Thymus (tissue), 14 donors: ENCODE measurements at places on chromosomes 3 and 15.

GRCh38 chr3:197218210-197218609, 80.2 kb downstream of the DLG1 start:
- H3K27ac ChIP-seq = no peak overlapping the region
- no peaks in the 10 kb centered on the region for H3K36me3 ChIP-seq
- DNase-seq = no peak
- H3K27me3 ChIP-seq = no peaks in the 10 kb centered on the region
- no peaks in the 10 kb centered on the region for H3K4me1 ChIP-seq

- H3K4me1 ChIP-seq = no peaks in the 10 kb centered on the region
- no peaks in the 10 kb centered on the region for H3K27me3 ChIP-seq
- no peak overlapping the region for H3K27ac ChIP-seq
These were observed 59.5 kb downstream of the SLC25A26 start for GRCh38 chr3:66280304-66280703.

DNA sequence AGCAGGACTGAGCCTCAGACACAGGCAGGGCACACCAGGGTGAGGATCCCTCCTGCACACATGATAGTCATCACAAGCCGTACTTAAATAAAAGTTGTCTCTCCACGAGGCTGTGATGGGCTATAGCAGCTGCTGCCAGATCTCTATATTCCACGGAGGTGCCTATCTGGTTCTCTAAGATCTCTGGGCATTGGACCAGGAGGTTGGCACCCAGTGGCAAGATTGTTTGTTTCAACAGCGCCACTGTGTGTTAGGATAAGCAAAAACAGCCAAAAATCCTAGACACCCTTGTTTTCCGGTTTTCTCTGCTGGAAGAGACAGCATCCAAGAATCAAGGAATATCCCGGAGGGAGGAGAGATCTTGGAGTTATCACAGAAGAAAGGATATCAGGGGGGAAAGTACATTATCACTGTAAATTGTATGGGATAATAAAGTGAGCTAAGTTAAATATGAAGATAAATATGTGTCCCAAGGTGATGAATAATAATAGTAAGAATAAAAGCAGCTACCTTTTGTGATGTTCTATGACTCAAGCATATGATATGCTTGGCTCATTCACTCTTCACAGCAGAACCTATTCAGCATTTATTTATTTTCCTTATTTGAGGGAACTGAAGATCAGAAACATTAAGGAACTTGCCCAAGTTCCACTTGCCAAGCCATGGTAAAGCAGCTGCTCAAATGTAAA, 90.6 kb upstream of the AKAP13 start:
- H3K4me3 ChIP-seq = no peak overlapping the region
- H3K27me3 ChIP-seq = no peaks in the 10 kb centered on the region
- DNase-seq = no peak
- H3K36me3 ChIP-seq = no peaks in the 10 kb centered on the region

DNA sequence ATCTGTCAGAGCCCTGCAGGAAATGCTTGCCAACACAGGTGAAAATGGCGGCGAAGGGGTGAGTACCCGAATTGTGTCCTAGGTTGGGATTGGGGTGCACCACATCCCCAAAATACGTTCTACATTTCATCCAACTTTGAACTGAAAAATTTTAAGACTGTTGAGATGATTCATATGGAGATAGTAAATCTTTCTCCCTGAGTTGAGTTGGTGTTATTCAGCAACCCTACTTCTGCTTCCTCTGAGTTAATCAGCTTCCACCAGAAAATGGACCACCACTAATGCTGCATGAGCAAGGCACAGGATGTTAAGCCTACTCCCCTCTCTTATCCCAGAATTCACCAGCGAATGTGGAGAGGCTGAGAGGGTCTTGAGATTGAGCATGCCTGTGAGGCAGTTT, 192.9 kb downstream of the RYR3 start:
- H3K27me3 ChIP-seq = no peaks in the 10 kb centered on the region
- DNase-seq = no peak
- no peaks in the 10 kb centered on the region for H3K36me3 ChIP-seq
- H3K4me3 ChIP-seq = no peak overlapping the region
- no peaks in the 10 kb centered on the region for H3K4me1 ChIP-seq
- H3K27ac ChIP-seq = no peak overlapping the region

- peaks cover 2% of the 10 kb centered on the region for H3K4me1 ChIP-seq
- no peaks in the 10 kb centered on the region for H3K36me3 ChIP-seq
- DNase-seq = no peak
- H3K27me3 ChIP-seq = peaks cover 6% of the 10 kb centered on the region
- no peak overlapping the region for H3K4me3 ChIP-seq
These were observed 5.5 kb downstream of the MYO5A start for GRCh38 chr15:52523192-52523591.

GRCh38 chr15:36774765-36775164, 195.3 kb downstream of the CDIN1 start:
- H3K4me1 ChIP-seq = no peaks in the 10 kb centered on the region
- no peak overlapping the region for H3K27ac ChIP-seq
- no peak for DNase-seq
- H3K36me3 ChIP-seq = no peaks in the 10 kb centered on the region
- H3K4me3 ChIP-seq = no peak overlapping the region

DNA sequence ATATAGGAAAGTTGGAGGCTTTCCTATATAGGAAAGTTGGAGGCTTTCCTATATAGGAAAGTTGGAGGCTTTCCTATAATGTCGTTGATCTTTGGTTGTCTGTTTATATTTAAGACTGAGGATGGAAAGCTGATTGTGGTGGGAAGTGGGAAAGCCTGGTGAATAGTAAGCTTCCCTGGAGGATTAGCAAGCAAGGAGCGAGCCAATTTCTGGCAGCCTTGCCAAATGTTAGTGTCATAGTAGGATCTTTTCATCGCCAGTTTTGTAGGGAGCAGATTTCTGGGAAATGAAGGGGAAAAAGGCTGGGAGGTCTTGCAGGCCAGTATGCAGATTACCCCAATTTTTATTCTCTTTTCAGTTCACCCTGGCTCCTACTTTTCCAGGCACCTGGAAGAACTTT, 39.9 kb upstream of the CCNL1 start:
- H3K27me3 ChIP-seq = no peaks in the 10 kb centered on the region
- H3K27ac ChIP-seq = no peak overlapping the region
- DNase-seq = no peak
- no peaks in the 10 kb centered on the region for H3K4me1 ChIP-seq

GRCh38 chr15:33639456-33639855, 328.7 kb downstream of the RYR3 start:
- no peaks in the 10 kb centered on the region for H3K36me3 ChIP-seq
- H3K4me3 ChIP-seq = no peak overlapping the region
- no peaks in the 10 kb centered on the region for H3K27me3 ChIP-seq
- no peak for DNase-seq
- no peaks in the 10 kb centered on the region for H3K4me1 ChIP-seq

- no peaks in the 10 kb centered on the region for H3K27me3 ChIP-seq
- peak; percentile 63 for DNase-seq
- H3K4me3 ChIP-seq = peak overlapping the region; percentile 99
- H3K4me1 ChIP-seq = peaks cover 63% of the 10 kb centered on the region
These were observed 1.1 kb upstream of the CSK start for GRCh38 chr15:74780523-74781430.

DNA sequence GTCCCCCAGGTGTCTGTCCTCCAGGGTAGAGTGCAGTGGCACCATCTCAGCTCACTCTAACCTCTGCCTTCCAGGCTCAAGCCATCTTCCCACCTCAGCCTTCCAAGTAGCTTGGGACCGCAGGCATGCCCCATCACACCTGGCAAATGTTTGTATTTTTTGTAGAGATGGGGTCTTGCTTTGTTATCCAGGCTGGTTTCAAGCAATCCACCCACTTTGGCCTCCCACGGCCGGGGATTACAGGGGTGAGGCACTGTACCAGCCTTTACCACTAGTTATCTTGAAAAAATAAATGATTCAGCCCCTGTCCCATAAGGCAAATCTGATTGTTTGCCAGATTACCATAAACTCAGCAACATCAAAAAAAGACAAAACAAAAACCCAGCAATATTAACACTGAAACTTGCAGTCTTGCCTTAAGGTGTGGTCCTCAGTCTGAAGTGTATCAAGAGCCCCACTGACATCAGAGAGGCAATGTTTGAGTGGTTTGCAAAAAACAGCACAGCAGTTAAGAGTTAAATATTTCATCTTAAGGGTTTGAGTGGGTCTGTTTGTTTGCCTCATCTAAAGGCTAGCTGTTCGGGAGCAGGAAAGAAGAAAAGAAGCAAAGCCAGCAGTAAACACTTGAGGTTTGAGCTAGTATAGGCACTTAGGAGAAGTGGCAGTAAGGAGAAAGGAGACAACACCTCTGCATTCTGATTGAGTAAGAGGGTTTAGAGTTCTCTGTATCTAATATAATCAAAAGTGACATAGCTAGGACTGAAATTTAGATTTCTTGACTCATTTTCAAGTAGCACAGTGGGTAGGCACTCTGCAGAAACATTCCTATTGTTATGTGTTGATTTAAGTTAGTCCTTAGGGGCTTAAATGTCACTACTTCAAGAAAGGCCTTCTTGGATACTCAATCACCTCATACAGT, 26.3 kb upstream of the EDEM1 start:
- no peak for DNase-seq
- H3K27ac ChIP-seq = peak overlapping the region; percentile 80
- no peaks in the 10 kb centered on the region for H3K27me3 ChIP-seq

DNA sequence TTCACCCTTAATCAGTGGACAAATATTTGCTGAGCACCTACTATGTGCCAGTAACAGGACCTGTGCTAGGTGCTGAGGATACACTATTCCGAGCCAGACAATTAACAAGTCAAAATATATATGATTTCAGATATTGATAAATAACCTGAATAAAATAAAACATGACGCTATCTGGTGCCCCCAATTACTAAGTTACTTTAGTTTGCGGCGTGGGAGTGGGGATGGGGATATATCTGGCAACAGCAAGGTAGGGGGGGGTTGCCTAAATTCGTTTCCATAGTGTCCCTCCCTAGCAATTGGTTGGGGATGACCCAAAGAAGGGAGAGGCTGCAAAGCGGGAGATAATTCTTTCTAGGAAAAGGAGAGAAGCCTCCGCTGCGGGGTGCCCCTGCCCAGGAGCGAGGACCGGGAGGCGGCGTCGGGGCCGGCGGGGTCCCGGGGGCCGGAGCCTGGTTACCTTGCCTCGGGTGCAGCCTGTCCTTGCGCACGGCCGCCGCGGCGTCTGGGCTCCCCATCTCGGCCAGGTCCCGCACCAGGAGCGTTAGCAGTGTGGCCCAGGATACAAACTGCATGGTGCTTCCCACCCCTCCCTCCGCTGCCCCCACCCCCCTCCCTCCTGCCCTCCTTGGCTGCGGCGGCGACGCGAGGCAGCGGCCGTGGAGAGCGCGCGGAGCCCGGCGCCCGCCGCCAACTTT, 567 bp downstream of the ADAMTS9 start:
- H3K27ac ChIP-seq = peak overlapping the region; percentile 43
- peak overlapping the region; percentile 34 for H3K4me3 ChIP-seq
- no peaks in the 10 kb centered on the region for H3K36me3 ChIP-seq
- peaks cover 64% of the 10 kb centered on the region for H3K27me3 ChIP-seq
- H3K4me1 ChIP-seq = no peaks in the 10 kb centered on the region

DNA sequence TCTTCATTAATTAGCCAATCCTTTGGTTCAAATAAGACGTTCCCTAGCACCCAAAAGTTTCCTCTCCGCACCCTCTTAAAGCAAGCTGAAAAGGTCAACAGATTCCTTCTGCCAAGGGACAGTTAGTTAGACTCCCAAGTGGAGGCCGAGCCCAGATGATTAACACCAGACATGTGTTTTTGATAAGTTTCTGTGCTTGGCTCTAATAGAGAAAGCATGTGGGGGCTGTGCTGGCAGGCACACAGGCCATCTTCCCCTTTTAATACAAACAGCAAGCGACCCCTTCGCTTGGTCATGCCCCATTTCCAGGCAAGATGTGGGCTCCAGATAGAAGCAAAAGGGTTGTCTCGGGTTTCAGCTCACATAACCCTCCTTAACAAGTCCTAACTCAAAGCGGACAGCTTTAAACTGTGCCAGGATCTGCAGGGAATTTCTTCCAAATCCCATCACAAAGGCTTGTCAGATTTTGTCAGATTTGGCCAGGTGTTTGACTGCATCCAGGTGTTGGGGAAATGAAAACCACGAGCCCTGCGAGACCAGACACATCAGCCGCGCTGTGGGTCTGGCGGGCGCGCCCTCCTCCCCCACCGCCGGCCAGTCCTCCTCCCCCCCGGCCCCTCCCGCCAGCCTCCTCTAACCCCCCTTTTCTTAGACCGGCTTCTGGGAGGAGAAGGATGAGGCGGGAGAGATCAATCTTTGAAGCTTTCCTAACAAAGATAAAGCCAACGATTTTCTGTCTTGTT, 3.3 kb downstream of the HES1 start:
- no peak for DNase-seq
- peaks cover 30% of the 10 kb centered on the region for H3K4me1 ChIP-seq
- no peak overlapping the region for H3K27ac ChIP-seq
- H3K27me3 ChIP-seq = peaks cover 58% of the 10 kb centered on the region

- no peak overlapping the region for H3K27ac ChIP-seq
- H3K27me3 ChIP-seq = no peaks in the 10 kb centered on the region
- no peak for DNase-seq
- peaks cover 32% of the 10 kb centered on the region for H3K4me1 ChIP-seq
These were observed 4.8 kb upstream of the ARHGAP31 start for GRCh38 chr3:119289404-119289770.

GRCh38 chr3:82773207-82773606, 1011.8 kb upstream of the GBE1 start:
- no peaks in the 10 kb centered on the region for H3K36me3 ChIP-seq
- no peak overlapping the region for H3K27ac ChIP-seq
- no peak for DNase-seq
- H3K27me3 ChIP-seq = no peaks in the 10 kb centered on the region

DNA sequence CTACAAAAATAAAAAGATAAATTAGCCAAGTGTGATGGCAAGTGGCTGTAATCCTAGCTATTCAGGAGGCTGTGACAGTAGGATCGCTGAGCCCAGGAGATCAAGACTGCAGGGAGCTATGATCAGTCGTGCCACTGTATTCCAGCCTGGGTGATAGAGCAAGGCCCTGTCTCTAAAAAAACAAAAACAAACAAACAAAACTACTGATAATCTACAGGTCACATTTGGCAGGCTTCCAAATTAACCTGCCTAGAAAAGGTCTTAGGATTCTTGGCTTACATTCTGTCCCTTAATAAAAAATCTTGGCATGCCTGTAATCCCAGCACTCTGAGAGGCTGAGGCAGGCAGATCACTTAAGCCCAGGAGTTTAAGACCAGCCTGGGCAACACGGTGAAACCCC, 33.4 kb upstream of the SETD2 start:
- no peak overlapping the region for H3K27ac ChIP-seq
- no peaks in the 10 kb centered on the region for H3K27me3 ChIP-seq
- no peak overlapping the region for H3K4me3 ChIP-seq
- H3K36me3 ChIP-seq = no peaks in the 10 kb centered on the region

- DNase-seq = no peak
- no peaks in the 10 kb centered on the region for H3K4me1 ChIP-seq
These were observed 461.9 kb upstream of the ONECUT1 start for GRCh38 chr15:53251996-53252395.

GRCh38 chr15:69551391-69552056, 98.9 kb downstream of the RPLP1 start:
- H3K27me3 ChIP-seq = no peaks in the 10 kb centered on the region
- H3K27ac ChIP-seq = no peak overlapping the region
- H3K36me3 ChIP-seq = no peaks in the 10 kb centered on the region
- no peak overlapping the region for H3K4me3 ChIP-seq
- no peaks in the 10 kb centered on the region for H3K4me1 ChIP-seq

- no peaks in the 10 kb centered on the region for H3K36me3 ChIP-seq
- H3K27ac ChIP-seq = no peak overlapping the region
- no peak overlapping the region for H3K4me3 ChIP-seq
- no peak for DNase-seq
- no peaks in the 10 kb centered on the region for H3K4me1 ChIP-seq
- H3K27me3 ChIP-seq = no peaks in the 10 kb centered on the region
These were observed 21.9 kb upstream of the CP start for GRCh38 chr3:149243540-149243939.

GRCh38 chr15:36469311-36469966, 110.0 kb upstream of the CDIN1 start:
- H3K4me1 ChIP-seq = no peaks in the 10 kb centered on the region
- H3K4me3 ChIP-seq = no peak overlapping the region
- no peaks in the 10 kb centered on the region for H3K36me3 ChIP-seq
- H3K27ac ChIP-seq = no peak overlapping the region
